ENCODE measurements at places on chromosomes 7 and 10.

- DNase-seq: no peak
Measured at GRCh38 chr7:46589286-46589685, 668.2 kb upstream of the IGFBP3 start.

DNA sequence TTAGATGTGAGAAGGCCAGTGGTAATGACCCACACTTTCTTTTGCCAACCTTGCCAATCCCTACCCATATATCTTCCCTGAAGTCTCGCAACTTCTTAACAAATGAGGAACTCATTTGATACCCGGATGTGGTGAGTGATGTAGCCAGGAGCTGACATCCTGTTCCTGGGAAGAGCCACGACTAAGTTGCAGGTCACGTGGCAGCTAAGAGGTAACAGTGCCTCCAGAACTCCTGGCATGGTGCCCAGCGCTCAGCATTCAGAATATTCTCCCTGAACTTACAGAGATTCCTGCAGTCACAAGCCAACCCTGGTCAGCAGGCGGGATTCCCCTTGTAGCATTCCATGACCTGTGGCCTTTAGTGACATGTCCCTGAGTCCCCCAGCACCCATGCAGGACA, 282.5 kb downstream of the GALNT17 start:
- DNase-seq: no peak

GRCh38 chr10:120105001-120105400, 212.5 kb downstream of the SEC23IP start:
- no peak for DNase-seq

- no peak for DNase-seq
Measured at GRCh38 chr10:88309365-88309764, 273.8 kb downstream of the RNLS start.

DNA sequence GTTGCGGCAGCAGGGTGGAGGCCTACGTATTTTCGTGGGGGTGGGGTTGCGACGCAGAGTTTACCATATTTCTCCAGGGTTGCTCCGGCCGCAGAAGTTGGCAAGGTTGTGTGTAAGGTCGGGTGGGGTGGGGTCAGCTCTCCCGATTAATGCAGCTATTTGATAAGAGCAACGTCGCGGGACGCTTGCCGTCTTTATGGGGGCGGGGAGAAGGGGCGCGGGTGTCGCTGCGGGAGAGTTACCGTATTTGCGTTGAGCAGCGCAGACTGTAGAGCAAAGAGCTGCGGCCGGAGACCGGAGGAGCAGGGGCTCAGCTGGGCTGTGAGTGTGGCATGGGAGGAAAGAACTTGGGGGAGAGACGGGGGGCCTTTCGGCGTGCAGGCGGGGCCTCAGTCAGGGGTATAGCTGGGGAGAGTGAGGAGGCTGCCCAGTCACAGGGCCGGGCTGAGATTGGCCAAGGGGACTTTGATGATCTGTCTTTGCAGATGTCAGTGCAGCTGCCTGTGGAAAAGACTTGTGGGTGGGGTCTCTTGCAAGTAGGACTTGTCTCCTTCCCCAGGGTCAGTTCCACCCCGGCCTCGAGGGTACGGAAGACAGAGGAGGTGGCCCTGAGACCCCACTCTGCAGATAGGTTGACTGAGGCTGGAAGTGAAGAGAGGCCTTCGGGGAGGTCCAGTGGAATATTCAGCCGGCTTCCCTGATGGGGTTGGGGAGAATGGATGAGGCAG, 26.6 kb downstream of the ZNF775 start:
- no peak for DNase-seq

DNA sequence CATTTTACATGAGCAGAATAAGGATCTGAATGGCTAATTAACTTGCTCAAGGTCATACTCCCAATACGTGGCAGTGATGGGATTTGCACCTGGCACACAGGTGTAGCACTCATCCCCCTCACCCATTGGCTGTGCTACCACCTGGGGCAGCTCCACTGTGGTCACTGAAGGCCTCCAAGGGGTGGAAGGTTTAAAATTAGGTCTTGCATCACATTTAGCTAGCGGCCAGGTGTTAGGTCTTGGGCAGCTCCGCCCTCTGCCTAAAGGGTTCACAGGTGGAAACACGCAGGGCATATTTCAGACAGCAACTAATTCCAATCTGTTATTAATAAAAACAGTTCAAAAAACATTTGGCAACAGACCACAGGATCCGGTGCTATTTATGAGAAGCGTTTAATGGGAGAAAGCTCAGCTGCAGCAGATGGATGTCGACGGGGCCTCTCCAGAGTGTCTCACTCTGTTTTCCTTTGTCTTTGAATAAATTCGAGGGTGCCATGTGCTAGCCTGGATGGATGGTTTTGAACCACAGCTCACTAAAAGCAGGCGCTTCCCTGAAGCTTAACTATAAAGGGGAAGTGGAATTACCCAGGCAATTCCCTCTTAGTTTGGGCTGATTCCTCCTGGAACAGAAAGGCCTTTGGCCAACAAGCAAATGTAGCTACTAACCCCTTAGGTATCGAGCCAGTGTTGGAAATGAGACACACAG, 1017.6 kb downstream of the TYW1 start:
- DNase-seq: no peak

DNA sequence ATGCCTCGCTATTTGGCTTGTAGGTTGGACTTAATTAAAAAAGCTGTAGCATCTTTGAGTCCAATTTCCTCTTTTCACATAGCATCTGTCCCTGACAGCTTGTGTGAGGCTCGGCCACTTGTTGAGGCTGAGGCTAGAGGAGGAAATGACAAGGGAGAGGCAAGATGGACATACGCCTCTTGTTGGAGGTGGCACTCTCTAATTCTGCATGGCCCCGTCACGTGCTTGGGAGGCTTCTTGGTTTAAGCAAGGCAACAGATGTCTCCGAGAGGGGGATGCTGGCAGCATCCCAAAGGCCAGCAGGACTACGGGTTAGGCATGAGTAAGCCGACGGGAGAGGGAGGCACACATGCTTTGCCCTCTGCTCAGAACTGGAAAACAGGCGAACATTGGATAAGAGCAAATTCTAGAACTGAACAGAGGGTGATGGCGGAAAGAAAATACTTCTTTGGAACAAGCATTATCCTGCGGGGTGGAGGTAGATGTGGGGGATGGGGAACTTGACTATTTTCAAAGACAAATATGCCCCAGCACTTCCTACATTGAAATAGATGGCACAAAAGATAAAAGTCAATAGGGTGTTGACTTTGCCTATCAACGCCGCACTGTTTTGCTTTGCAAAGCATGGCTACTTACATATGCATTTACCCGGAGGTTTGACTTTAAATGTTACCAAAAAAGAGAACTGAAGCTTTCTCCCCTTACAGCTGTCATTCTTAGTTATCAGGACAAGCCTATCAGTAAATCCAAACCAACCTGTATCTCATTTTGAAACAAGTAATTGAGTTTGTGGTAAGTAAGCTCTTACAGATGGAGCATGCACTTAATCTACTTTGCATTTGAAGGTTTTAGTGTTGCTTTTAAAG, 94.8 kb downstream of the CHN2 start:
- no peak for DNase-seq

DNA sequence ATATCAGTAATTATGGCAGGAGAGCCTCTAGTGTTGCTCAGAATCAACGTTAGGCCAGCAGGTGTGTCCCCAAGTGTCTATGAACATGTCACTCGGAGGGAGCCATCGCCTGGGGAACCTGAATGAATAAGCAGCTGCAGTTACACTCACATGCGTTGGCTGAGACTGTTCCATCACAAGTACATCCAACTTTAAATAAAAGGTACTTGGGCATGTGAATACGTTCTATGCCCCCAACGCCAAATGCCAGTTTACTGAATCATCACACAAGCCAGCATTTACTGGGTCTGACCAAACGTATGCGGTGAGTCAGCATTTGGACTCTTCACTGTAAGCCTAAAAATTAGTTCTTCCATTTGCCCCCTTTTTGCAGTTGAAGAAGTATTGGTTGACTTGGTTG, 207.6 kb upstream of the PLXNA4 start:
- no peak for DNase-seq

DNA sequence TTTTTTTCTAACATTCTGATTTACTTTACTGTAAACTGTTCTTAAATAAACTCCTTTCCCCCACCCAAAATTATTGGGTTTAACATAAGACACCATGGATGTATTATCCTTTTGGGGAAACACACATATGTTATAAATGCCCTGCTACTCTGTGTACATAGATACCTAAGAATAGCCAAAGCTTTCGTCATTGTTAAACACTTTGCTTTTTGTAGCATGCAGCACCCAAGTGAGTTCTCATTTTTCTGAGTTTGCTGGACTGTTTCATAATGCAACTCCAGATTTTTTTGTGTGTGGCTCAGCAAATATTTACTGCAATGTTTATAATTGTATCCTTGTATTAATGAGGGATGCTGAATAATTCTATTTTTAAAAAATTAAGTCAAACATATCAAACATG, 86.9 kb downstream of the VTI1A start:
- DNase-seq: no peak

- DNase-seq: no peak
Measured at GRCh38 chr7:56097700-56098099, 4.9 kb upstream of the PHKG1 start.

DNA sequence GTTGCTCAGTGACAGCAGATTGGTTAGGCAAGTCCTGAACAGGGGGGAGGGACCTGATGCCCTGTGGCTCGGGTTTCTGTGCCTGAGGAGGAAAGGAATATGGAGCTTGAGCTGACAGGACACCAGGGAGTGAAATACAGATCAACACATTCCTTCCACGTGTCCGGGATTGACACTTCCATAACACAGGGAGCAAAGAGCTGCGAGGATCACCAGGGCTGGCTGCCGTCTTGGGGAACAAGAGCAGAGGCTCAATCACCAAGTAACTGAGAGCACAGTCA, 36.7 kb upstream of the EFCAB10 start:
- DNase-seq: no peak

- no peak for DNase-seq
Measured at GRCh38 chr10:88293073-88293472, 290.0 kb downstream of the RNLS start.

GRCh38 chr7:156903232-156903909, 10.4 kb upstream of the LMBR1 start:
- no peak for DNase-seq

GRCh38 chr10:43259213-43259991, 7.5 kb downstream of the RASGEF1A start:
- no peak for DNase-seq

DNA sequence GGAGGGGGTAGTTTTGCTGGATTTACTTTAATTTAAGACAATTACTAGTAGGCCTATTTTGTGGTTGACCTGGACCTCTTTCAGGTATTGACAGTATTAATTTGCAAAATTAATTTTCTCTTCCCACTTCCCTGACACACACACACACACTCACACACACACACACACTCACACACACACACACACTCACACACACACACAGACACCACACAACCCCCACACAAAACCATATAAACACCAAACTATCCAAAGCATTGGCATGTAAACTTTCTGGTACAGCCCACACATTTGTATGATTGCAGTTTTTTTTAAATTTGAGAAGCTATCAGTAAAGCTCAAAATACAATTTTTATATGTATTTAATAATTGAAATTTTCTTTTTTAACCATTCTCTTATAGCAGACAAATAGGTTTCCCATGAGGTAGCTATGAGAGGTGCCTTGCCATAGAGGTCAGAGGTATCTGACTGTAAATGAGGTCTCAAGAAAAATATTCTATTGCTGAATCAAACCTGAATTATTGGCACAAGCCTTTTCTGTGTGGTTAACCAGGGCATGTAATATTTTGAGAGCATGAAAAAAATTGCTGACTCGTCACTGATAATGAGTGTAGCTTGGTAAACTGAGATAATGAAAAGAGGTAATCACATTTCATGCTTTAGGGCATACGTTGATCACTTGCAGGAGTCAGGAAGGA, 306.5 kb downstream of the GATA3 start:
- DNase-seq: no peak

- DNase-seq: no peak
Measured at GRCh38 chr7:155763691-155764437, 48.4 kb downstream of the SHH start.

GRCh38 chr7:132430861-132431822, 145.1 kb downstream of the PLXNA4 start:
- DNase-seq: no peak

DNA sequence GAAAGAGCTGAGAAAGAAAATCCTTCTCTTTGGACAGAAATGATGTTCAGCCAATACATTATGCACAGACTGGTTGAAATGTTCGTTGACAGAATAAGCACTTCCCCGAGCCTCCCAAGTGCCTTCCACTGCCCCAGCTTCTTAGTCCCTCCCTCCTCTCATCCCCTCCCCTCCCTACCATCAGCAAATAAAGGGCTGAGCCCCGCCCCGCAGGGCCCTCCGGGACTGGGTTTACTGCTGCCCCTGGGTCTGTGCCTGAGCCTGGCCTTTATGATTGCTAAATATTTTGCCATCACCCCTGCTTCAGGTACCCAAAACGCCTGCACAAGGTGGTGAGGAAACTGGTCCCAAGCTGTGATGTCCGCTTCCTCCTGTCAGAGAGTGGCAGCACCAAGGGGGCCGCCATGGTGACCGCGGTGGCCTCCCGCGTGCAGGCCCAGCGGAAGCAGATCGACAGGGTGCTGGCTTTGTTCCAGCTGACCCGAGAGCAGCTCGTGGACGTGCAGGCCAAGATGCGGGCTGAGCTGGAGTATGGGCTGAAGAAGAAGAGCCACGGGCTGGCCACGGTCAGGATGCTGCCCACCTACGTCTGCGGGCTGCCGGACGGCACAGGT, 28.1 kb downstream of the HKDC1 start:
- DNase-seq: no peak

GRCh38 chr7:78720066-78720465, 733.4 kb downstream of the MAGI2 start:
- DNase-seq: no peak

DNA sequence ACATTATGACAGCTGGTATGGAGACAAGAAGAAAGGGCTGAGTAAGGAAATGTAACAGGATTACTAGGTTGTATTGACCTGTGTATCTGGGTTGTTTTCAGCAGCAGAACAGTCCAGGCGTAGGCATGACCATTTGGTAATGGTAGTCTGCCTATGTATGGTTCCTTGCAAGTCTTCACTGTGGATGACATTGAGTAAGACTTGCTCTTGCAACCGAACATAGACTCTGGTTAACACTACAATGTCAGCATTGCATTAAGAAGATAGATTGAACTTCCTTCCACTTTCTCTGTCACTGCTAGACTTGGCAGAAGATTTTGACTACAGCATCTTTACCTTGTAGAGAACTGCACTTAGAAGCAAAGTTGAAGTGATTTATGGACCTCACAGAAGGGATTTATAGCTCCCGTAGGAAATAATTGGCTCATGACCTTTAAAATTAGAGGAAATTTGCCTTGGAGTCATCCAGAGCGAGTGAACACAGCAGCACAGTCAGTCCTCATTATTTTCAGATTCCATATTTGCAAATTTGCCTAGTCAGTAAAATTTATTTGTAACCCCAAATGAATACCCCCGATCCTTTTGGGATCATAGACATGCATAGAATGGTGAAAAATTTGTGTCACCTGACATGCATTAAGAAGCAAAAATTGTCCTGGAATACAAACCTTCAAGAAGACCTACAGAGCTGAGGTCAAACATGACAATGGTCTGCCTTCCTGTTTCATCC, 79.6 kb upstream of the STRIP2 start:
- no peak for DNase-seq

GRCh38 chr10:32244011-32244410, 102.9 kb downstream of the EPC1 start:
- no peak for DNase-seq
